ENCODE measurements at places on chromosomes 16 and 17.

DNA sequence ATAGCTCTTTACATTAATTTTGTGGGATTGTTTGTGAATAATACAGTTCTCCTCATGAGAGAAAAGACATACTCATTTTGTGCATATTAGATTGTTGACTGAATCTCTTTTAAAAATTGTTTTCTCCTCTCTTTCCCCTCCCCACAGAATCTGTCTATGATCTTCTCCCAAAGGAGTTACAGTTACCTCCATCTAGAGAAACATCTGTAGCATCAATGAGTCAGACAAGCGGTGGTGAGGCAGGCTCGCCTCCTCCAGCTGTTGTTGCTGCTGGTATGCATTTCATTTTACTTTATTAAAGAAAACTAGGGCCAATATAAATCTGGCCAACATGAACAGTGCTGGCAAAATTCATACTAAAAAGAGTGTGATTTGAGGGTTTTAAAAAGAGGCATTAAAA lies 60.5 kb downstream of the NFAT5 start:
- DNase-seq: no peak

GRCh38 chr17:78242024-78242742 lies 10.8 kb downstream of the TMEM235 start:
- peak; percentile 73 for DNase-seq

- DNase-seq: no peak
Measured at GRCh38 chr17:28369684-28370034, 448 bp downstream of the VTN start.

GRCh38 chr17:44782326-44782850 lies 23.6 kb downstream of the ADAM11 start:
- no peak for DNase-seq

DNA sequence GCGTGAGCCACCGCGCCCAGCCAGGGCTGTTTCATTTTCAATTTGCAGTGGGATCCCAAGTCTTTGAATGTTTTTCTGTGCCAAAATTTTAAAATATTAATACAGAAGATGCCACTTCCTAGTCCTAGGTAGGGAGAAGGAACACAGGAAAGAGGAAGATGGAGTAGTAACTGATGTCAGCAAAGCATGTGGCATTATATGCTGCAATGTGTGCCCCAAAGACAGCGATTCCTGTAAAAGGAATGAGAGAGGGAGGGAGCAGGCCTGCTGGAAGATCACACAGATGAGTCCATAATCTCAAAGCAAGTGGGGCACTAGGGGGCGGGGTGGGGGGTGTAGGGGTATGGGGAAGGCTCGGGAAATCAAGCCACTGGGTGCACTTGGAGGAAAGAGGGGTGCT lies 23.4 kb upstream of the SSTR2 start:
- DNase-seq: no peak

DNA sequence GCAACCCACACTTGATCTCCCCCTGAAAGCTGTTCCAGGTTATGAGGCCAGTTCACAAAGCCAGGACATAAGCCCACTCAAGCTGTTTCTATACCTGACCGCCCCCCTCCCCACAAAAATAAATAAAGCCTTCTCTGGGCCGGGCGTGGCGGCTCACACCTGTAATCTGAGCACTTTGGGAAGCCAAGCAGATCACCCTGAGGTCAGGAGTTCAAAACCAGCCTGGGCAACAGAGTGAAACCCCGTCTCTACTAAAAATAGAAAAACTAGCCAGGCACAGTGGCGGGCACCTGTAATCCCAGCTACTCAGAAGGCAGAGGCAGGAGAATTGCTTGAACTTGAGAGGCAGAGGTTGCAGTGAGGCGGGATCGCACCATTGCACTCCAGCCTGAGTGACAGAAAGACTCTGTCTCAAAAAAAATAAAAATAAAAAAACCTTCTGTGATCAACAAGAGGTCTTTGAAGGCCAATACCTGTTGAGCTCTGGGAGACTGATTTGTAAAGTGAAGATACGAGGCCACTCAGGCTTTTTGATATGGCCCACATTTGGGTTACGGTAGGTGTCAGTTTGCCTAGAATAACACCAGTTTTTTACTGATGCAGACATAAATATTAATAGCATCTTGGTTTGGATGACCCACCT lies 2.2 kb downstream of the KDM8 start:
- DNase-seq: no peak
